ENCODE measurements at places on chromosomes 11 and 22.

- no peak for DNase-seq
Measured at GRCh38 chr11:289398-289711, 429 bp downstream of the PGGHG start.

- DNase-seq, result no peak
Measured at GRCh38 chr11:85863855-85864254, 8.7 kb downstream of the CCDC83 start.

GRCh38 chr11:63622323-63622722 is 8.1 kb upstream of the PLAAT3 start:
- DNase-seq, result no peak

DNA sequence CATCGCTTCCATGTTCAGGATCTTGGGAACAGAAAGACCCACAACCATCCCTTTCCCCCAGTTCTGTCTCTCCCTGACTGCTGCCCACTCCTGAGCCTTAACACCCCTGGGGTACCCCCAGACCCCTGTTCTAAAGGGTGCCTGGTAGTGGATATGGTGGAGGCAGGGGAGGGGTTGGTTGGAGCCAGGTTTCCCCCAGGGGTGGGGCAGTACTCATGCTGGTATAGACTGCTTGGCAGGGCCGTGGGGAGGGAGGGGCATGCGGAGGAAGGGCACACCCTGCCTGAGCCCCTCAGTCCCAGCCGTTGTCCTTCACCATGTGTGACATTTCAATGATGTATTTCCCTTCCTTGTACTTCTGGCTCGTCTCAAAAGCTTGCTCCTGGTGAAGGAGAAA is 4.0 kb downstream of the YPEL4 start:
- DNase-seq, result no peak

GRCh38 chr22:21778705-21779363 is 43.2 kb upstream of the YPEL1 start:
- peak; percentile 42 for DNase-seq

DNA sequence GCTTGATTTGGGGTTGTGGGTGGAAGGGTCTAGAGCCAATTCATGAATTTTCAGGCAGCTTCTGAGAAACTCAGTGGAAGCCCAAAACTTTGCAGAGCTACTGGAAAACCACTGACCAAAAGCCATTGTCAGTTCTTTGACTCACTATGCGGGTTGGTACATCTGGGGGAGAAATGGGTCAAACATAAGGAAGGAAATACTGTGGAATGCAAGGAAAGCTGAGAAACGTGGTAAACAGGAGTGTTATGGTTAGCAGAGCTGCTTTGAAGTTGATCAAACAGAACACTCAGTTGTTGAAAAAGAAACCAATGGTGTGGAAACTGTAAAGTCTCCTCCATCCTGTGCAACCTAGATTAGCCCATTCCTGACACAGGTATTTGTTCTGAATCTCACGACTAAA is 6.3 kb upstream of the ABTB2 start:
- DNase-seq, result no peak

GRCh38 chr11:62201376-62201775 is 7.1 kb upstream of the SCGB2A1 start:
- no peak for DNase-seq

DNA sequence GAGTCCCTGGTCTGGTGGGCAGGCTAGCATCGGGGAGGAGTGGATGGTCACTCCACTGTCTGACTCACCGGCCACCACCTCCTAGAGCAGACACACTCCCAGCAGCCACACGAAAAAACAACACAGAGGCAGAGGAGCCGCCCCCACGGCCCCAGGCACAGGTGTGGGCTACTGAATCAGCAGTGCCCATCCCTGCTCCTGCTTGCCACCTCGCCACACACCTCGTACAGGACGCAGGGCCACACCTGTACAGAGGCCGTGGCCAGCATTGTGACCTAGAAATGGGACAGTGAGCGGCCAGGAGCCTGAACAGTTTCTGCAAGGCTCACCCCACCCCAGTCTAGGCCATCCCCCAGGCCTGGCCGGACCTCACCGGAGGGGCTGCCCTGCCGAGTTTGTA is 14.0 kb downstream of the TRIM29 start:
- no peak for DNase-seq

DNA sequence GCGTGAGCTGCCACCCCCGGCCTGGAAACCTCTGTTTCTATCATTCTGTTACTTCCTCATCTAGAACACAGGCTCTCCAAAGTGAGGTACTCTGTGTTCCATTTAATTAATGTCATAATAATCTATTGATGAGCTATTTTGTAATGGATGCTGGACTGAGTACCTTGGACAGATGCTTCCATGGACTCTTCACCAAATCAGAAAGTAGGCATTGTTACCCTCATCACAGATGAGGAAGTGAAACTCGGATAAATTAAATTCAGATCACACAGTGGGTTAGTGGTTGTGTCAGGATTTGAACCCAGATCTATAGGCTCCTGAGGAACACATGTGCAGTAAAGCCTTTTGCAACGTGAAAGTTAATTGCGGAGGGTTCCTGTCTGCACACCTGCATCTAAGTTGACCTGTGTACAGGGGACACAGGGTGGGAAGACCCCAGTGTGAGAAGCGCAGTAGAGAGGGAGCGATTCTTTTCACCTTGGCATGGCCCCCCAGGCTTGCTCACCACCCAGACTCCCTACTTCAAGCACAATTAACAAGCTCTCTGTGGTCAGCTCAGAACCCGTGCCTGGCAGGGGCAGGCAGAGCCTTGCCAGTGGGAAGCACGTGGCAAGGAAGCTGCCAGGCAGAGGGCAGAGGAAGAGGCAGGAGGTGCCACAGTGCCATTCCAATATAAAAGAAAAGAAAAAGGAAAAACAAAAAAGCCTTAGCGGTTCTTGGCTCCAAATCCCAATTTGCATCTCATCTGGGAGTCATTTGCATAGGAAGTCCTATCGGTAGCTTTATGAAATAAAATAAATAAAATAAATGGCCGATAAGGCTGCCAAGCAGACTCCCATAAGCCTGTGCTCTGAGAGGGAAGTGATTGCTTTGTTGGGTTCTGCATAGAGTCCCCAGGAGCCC is 239.3 kb downstream of the GRIK4 start:
- DNase-seq, result no peak

DNA sequence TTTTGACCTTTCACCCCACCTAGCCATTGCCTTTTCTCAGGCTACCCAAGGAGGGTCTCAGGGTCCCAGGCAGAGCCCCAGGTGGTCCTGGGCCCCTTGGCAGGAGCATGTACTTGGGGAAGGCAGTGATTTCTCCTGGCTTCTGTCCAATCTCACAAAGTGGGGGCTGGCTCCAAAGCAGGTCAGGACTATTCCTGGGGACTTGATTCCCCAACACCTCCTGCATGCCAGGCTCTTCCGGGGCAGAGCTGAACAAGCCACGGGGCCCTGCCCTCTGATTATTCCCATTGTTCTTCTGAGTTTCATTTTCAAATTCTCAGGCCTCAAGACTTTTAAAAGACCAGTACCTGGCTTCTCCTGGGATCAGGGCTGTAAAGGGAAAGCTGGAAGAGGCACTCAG is 1.5 kb upstream of the TCF20 start:
- DNase-seq, result no peak

GRCh38 chr11:9625728-9626127 is 38.1 kb upstream of the SWAP70 start:
- no peak for DNase-seq

- no peak for DNase-seq
Measured at GRCh38 chr22:17769716-17770082, 4.6 kb downstream of the BID start.

DNA sequence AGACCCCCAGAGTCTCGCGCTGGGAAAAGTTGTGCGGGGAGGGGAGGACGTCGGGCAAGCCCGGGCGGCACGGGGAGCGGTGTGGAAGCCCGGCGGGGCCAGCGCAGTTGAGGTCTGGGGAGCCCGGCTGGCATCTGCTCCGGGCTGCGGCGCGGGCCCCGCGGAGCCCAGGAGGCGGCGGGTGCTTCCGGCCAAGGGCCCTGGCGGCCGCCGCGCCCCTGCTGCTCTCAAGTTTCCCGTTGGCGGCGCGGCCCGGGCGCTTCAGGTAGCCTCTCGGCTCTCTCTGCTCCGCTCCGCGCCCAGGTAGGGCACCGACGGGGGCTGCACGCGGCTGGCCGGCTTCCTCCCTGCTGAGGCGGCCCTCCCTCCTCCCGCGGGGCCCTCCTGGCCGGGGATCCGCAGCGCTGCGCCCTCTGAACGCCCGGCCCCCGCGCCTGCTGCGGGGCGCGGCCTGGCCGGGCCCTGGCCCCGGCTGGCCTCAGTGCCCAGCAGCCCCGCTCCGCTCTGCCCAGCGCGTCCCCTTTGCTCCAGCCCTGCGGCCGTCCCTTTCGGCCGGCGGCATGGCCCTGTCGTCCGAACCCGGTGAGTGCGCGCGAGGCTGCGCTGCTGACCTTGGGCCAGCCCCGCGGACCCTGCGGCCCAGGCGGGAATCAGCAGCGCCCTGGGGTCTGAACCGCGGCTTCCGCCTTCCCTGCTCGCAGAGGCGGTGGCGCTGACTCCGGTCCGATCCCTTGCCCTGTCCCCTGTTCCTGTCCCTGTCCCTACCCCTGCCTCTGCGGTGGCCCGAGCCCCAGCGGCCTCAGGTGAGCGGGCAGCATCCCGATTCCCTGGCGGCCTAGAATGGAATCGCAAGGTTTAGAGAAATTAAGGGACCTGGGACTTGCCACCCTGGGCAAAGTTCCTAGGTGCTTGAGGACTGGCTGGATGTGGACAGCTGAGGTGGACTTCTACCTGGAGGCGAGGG is 4.3 kb upstream of the AMPD3 start:
- DNase-seq, result no peak

DNA sequence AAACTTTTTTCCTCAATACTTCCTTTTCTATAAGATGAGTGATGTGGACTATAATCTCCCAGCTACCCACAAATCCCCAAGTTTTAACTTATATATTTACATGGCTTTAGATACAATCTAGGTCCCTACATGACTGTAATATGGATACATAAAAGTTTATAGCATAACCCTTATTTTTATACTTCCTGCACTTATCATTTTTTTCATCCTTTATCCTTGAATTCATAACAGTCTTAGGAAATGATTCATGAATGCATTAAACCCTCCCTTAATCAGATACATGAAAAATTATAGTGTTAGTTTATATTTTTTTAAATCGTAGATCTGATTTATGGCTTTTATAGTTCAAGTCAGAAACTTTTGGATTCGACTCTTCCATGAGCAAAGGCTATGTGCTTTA is 195.8 kb downstream of the MAML2 start:
- no peak for DNase-seq

GRCh38 chr11:14725150-14725549 is 81.5 kb downstream of the PDE3B start:
- no peak for DNase-seq

DNA sequence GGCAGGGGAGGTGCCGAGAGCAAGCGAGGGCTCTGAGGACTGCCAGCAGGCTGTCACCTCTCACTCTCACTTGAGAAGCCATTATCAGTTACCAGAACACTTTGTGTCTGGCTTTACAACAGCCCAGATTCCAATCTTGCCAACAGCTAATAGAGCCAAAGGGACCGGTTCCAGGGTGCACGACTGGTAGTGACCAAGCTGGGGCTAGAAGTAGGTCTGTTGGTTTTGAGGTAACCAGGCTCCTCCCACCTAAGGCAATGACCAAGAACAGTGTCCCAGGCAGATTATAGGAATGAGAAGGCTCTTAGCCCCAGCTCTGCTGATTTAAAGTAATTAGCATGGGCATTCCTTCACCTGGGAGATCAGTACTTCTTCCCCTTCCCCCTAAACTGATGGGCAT is 7.2 kb upstream of the IL10RA start:
- DNase-seq, result no peak

DNA sequence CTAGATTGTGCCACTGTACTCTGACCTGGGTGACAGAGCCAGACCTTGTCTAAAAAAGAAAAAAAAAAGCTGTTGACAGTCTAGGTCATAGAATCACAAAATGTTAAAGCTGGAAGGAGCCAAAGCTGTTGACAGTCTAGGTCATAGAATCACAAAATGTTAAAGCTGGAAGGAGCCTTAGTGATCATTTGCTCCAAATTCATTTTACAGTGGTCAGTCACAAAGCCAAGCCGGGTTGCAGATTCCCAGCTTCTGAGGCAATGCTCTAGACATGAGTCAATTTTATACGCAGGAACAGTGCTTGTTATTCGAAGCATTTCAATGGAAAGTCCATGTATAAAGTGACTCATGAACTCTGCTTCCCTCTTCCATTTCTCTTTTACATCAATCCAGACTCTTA is 47.4 kb downstream of the SYT13 start:
- no peak for DNase-seq

DNA sequence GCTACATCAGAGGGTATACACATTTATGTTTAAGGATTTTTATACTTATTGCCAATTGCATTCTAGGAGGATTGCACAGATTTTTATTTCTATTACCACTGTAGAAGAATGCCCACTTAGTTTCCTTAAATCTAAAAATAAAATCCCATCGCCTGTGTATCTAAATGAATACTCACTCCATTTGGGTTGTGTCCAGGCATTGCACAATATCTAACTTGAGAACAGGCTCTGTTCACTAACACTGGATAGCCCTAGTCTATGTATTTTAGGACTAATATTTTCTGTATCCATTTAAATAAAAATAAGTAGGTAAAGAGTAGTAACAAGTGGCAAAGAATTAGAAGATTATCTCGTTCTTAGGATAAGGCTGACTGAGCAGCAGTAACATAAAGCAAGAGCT is 4.1 kb downstream of the C11orf52 start:
- peak; percentile 71 for DNase-seq

- DNase-seq, result no peak
Measured at GRCh38 chr11:36412781-36413383, 97.2 kb downstream of the TRAF6 start.
